ENCODE measurements at places on chromosomes 16 and 17.
A peak's percentile ranks its signal among the peaks of the same experiment; 100 is the strongest.

- no peak for DNase-seq
Observed at GRCh38 chr16:85965125-85965524, 66.2 kb downstream of the IRF8 start.

- no peak for DNase-seq
Observed at GRCh38 chr17:647324-648197, 67.1 kb downstream of the VPS53 start.

DNA sequence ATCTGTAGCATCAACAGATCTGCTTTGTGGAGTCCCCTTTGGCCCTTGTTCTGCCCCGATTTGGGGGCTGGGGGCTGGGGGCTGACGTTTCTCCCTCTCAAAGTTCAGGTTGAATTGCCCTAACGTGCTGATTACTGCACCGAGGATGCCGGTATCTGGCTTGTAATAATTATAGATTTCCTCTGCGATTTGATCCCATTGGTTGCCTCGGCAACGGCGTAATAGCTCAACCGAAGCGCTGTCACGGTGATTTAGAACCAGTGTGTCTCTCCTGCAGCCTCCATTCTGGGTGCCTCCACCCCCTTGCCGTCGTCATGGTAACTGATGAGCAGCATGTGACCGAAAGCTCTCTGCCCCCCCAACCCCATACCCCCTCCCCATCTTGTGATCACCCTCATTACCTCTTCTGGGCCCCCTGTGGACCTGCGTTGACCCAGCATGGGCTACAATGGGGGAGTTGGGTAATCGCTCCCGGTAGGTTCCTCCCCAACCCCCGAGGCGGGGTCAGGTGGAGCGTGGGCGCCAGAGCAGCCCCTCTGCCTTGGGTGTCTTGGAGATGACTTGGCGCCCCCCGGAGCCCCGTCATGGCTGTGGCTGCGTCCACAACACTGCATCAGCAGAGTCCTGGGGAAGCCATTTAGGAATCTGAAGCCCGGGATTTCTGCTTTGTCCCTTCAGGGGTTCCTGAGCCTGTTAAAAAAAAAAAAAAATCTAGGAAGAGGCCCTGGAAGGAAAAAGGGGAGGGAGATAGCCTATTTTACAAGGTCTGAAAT lies 38.4 kb downstream of the ABAT start:
- no peak for DNase-seq

DNA sequence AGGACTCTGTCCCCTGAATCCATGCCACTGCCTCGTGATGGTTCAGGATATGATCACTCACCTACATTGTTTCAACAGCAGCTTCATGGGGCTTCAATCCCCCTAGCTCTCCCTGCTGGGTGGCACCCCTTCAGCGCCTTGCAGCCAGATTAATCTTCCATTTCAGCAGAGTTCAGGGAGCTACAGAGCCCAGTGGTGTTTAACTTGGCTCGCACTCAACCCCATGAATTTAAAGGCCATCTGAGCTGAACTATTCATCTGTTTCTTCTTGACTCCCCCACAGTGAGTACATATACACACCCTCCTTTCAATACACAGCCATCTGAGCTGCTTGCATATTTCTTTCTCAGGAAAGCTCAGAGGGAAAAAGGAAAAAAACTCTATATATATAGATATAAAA lies 202.8 kb upstream of the C16orf82 start:
- no peak for DNase-seq

DNA sequence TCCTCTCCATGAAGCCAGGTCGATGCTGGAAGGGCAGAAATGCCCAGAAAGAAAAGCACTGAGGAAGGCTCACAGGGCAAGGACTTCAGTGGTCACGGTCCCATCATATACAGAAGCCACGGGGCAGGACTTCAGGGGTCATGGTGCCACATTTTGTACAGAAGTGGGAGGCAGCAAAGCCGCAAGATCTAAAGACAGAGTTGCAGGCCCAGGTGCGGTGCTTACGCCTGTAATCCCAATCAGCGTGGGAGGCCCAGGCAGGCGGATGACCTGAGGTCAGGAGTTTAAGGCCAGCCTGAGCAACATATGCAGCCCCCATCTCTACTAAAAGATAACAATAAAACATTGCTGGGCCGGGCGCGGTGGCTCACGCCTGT lies 96.0 kb downstream of the NXN start:
- no peak for DNase-seq

GRCh38 chr17:27315322-27315721 lies 21.4 kb downstream of the WSB1 start:
- peak; percentile 94 for DNase-seq

GRCh38 chr17:40366861-40367518 lies 2.5 kb upstream of the GJD3 start:
- no peak for DNase-seq

- peak; percentile 61 for DNase-seq
Observed at GRCh38 chr16:89574681-89575246, 794 bp upstream of the CPNE7 start.
